ENCODE measurements at places on chromosomes 5 and 9. TPM values are rescaled to one million over a fixed set of nuclear protein-coding genes. Genes with fewer than 3 reads are reported as not detected.

DNA sequence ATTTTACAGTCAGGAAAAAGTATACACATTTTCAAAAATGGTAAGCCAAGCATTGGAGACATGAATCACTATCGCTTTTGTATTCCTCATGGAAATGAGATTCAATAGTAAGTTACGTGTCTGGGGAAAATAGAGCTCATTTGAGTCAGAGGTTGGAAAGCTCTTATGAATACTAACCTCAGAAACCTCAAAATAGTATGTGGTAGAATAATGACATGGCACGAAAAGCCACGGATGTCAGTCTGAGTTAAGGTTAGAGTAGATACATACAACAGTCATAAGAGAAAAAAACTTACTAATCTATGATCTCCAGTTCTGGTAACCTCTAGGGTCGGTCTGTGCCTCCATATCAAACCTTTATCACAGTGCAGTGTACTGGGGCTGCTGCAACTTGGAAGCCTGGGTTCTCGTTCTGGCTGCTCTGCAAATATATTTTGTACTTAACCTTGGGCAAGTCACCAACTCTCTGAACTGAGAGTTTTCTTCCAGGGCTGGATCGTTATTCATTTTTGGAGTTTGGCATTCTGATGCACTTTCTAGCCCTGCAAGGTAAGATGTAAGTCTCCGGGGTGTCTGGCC, 31.8 kb downstream of the MAP1B start:
- DNase-seq: no peak

DNA sequence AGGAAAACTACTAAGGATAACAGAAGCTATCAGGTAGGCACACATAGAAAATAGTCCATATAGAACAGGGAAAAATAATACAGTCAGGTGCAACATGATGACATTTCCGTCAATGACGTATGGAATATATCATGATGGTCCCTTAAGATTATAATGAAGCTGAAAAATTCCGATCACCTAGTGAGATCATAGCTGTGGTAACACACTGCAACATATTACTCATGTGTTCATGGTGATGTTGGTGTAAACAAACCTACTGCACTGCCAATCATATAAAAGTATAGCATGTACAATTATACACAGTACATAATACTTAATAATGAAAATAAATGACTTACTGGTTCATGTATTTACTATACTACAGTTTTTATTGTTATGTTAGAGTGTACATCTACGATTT, 60.0 kb downstream of the MEGF9 start:
- no peak for DNase-seq

GRCh38 chr9:108282872-108283271, 572.9 kb downstream of the ACTL7B start:
- DNase-seq: no peak

GRCh38 chr5:142935014-142935413, 164.8 kb downstream of the ARHGAP26 start:
- DNase-seq: no peak

GRCh38 chr9:79201636-79202035, 370.1 kb upstream of the TLE4 start:
- DNase-seq: no peak

PCDHGB4 gene
- total RNA-seq: 1.5 TPM

DNA sequence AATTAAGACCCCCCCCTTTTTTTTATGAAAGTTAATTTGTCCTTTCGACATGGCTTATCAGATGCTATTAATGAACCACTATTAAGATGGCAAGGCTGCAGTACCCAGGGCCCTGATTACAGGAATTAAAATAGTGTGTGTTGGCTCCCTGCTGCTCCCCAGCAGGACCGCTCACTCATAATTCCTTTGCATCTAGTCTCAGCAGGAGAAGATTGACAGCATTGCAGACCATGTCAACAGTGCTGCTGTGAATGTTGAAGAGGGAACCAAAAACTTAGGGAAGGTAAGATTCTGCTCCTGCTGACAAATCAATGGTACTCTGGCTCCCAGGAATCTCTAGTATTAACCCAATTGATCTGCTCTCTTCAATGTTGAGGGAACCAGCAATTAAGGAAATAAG, 61.0 kb downstream of the STX17 start:
- DNase-seq: no peak
